ENCODE measurements at places on chromosomes 2 and 18.

DNA sequence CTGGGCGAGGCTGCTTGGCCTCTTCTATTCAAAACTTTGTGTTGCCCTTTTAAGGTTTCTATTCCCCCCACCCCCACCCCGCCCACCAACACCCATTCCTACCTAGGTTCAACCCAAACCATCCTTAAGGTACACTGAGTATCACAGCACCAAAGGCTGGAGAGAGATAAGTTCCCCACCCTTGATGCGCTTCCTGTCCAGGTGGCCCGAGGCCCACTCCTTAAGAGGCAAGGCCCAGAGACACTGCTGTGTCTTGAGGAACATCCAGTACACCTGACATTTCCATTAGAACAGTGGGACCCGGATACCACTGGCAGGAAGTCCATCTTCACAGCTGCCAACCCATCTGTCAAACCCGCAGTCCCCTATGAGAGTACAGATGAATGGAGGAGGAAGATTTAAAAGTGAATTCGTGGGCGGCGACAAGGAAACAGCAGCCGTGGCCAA, 277 bp upstream of the INPP1 start:
- DNase-seq: no peak

DNA sequence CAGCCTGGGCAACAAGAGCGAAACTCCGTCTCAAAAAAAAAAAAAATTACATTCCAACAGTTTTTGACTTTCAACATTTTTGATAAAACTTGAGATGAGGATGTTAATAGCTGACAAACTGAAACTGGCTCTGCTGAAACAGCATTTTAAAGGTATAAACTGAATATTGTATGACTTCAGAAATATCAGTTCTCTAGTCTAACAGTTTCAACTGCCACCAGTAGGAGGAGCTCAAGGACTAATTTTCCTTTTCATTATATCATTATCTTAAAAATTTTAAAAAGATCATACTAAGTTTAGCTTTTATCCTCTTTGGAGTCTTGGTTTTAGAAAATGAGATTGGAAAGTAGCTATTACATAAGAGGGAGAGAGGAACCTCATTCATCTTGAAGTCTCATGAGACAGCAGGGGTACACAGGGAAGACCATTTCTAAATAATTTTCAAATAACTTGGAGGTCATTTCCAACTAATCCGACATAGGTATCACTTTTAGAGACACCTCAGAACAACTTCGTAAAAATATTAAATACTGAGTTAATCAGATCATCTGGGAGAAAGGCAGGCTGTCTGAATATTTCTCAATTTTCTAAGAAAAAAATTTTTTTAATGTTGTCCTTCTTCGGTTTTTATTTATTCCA, 37.6 kb upstream of the MCM6 start:
- no peak for DNase-seq

- DNase-seq: no peak
These were observed 37.9 kb upstream of the ITGA4 start for GRCh38 chr2:181419129-181419855.

DNA sequence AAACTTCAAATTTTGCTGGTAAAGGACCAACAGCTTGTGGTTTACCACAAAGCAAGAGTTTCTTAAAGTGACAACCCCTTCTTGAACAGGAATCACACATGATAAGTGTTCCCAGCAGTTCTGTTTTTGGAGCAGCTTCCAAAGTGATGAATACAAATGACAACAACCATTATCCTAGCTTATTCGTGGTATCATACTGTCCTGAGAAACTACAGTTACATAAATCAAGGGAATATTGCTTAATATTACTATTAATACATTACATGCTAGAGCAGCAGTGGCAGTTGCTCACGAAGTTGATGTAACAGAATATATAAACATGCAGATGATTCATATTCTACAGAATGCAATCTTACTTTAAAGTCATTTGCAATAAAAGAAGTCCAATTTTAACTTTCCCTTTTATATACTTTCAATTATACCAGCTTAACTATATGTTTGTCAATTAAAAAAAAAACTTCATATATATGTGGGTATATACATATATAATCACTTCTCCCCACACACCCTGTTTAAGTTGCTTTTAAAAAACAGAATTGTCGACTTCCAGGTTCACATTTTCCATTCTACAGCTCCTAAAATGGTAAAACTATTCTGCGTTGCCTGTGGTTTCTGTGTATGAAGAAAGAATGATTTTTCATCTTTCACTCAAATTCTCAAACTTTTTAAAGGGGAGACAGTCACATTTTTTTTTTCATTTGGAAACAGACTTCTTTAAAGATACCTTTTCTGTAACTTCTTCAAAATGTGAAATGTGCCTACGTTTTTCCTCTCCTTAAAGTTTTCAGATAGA, 713.6 kb downstream of the TDRD15 start:
- DNase-seq: no peak

GRCh38 chr2:201852878-201853415, 46.6 kb downstream of the CDK15 start:
- no peak for DNase-seq

GRCh38 chr18:69947361-69948133, at the start of gene CD226:
CD226 (minus strand) TSS chr18:69947873; CDS start chr18:69947406, 467 bp downstream.
- DNase-seq: no peak

GRCh38 chr2:136386046-136386445, 268.1 kb upstream of the CXCR4 start:
- DNase-seq: no peak

DNA sequence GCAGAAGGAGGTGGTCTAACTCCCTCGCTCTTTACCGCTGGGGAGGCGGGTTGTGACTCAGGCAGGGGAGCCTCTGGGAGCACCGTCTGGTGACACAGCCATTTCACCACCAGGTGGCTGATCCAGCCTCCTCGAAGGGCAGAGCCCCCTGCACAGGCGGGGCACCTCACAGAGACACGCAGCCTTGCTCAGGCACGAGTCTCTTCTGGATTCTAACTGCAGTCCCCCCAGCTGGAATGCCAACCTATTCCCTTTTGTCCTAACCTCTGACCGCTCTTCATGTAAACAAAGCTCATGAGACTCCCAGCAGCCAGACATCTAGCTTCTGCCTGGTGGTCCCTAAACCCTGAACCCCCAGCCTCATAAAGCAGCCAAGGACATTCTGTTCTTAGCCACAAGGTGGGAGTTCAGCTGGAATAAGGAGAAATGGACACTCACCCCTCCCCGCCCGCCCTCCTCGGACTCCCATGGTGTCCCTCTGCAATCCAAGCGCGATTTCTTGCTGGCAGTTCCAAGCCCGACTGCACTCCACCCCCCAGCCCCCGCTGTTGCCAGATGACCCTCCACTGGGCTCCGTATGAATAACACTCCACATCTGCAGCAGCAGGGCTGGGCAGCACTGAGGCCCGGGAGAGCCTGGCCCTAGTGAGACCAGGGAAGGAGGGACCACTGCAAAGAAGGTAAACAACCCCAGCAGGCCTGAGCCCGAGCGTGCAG, 84.3 kb downstream of the TNS1 start:
- no peak for DNase-seq

- DNase-seq: no peak
These were observed 12.7 kb downstream of the TTC39C start for GRCh38 chr18:24027156-24027827.

DNA sequence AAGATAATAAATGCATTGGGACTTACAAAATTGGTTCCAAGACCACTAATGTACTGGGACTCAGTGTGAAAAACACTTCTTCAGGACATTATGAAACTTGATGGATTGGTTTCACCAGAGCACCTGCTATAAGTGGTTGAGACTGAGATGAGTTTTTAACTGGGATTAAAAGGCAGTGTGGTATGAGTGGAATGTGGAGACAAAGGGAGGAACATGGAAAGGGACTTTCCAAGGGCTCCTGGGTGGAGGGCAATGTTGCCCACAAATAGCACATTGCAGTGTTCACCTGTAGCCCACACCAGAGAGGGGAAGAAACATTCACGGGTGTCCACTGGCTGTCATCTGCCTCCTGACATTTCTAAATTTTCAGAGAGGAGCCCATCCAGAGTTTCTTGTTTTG, 253.3 kb upstream of the TANK start:
- no peak for DNase-seq

- no peak for DNase-seq
These were observed 186.1 kb downstream of the INHBB start for GRCh38 chr2:120531863-120532600.

- DNase-seq: no peak
These were observed 7.5 kb downstream of the MYO1B start for GRCh38 chr2:191252699-191253098.

GRCh38 chr2:207142461-207142860, 23.3 kb downstream of the KLF7 start:
- DNase-seq: no peak
